ENCODE measurements at places on chromosomes 4 and X. TPM values are rescaled to one million over a fixed set of nuclear protein-coding genes. Genes with fewer than 3 reads are reported as not detected.
A peak's percentile ranks its signal among the peaks of the same experiment; 100 is the strongest.

GRCh38 chr4:147560625-147561024 is 56.6 kb upstream of the TMEM184C start:
- no peak overlapping the region for H3K27ac ChIP-seq
- H3K27me3 ChIP-seq = no peaks in the 10 kb centered on the region
- no peaks in the 10 kb centered on the region for H3K36me3 ChIP-seq
- H3K4me1 ChIP-seq = no peaks in the 10 kb centered on the region
- DNase-seq = no peak

DNA sequence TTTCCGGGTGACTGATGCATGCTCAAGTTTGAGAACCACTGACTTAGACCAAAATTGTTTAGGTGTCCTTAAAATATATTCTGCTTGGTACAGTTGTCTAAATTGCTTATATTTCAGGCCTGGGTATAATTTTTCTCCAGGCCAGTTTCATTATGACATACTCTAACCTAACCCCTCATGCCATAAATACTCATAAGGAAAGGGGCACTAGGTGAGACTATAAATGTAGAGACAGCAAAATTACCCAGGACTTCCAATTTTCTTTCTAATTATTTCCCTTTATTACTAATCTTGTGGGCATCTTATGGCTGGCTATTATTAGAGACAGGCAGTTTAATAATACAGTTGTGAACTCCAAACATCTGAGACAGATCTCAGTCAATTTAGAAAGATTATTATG is 150.2 kb downstream of the RRAGB start:
- no peaks in the 10 kb centered on the region for H3K36me3 ChIP-seq
- H3K4me3 ChIP-seq = no peak overlapping the region
- no peak overlapping the region for H3K27ac ChIP-seq
- H3K4me1 ChIP-seq = no peaks in the 10 kb centered on the region

DNA sequence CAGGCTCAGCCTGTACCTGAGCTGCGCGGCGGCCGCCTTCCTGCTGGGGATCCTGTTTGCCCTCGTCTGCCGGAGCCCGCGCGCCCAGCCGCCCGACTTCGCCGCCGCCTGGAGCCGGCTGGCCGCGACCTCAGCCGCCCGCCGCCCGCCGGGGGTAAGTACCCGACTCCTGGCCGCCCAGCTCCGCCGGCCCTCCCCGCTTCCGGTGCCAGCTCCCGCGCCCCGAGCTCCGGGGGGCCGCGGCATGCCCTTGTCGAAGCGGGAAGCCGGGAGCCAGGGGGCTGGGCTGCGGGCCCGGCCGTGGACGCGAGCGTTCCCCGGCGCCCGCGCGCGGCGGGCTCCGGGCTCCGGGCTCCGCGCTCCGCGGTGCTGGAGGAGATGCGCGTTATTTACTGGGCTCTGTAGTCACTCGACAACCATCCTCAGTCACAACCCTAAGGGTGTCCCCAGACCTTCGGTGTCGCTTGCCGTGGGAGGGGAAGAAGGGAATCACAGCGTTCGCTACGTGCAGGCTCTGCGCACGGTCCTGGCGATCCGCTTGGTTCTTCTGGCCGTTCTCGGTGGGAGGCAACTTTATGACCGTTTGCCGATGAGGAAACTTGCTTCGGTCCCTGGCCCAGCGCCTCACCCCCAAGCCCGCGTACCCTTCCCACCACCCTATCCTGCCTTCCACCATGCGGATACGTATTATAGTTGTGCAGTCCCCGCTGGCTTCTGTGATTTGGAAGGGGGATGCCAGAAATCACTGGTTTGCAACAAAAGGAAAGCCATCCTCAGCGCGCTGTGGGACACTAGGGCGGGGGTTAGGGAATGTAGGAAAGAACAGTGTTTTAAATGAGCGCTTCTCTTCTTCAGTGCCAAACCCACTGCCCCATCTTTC is 944 bp downstream of the SNX25 start:
- DNase-seq = peak; percentile 53
- no peaks in the 10 kb centered on the region for H3K27me3 ChIP-seq
- no peaks in the 10 kb centered on the region for H3K36me3 ChIP-seq
- peak overlapping the region; percentile 54 for H3K4me3 ChIP-seq

DNA sequence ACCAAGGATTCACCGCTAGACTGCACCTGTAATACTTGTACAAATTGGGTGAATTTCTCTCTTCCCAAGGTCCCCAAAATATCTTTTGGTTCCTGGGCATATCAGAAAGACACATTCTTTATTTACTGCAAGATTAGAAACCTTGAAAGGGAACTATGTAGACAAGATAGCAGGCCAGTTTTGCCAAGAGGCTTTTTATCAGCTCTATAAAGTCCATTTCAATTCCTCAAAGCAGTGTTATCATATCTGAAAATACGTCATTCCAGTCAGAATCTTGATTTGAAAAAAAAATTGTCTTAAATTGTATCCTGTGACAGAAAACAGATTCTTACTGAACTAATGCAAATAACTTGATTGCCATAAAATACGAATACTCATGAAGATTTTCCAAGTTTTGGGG is 37.0 kb upstream of the NSG1 start:
- H3K4me3 ChIP-seq = no peak overlapping the region
- DNase-seq = no peak
- H3K4me1 ChIP-seq = no peaks in the 10 kb centered on the region
- no peaks in the 10 kb centered on the region for H3K27me3 ChIP-seq

DNA sequence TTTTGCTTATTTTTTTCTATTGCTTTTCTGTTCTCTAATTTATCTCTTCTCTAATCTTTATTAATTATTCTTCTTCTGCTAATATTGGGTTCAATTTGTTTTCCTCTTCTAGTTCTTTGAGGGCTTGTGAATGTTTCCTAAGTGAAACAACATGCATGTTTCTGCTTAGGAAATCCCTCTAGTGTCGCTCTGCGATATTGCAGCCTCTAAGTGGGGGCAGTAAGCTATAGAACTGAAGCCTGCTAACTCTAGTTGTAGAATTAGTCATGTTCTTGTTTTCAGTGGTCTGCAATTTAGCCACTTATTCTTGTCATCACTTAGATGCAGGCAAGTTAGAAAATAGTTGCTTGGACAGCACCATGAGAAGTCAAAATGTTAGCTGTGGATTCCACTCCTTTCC is 222.6 kb downstream of the SPIN4 start:
- no peak overlapping the region for H3K27ac ChIP-seq
- H3K4me1 ChIP-seq = no peaks in the 10 kb centered on the region
- no peak overlapping the region for H3K4me3 ChIP-seq
- no peak for DNase-seq
- H3K36me3 ChIP-seq = no peaks in the 10 kb centered on the region

GRCh38 chr4:153519687-153520086 is 53.5 kb downstream of the TMEM131L start:
- H3K36me3 ChIP-seq = no peaks in the 10 kb centered on the region
- H3K27ac ChIP-seq = no peak overlapping the region
- H3K4me1 ChIP-seq = peaks cover 18% of the 10 kb centered on the region
- no peak overlapping the region for H3K4me3 ChIP-seq
- DNase-seq = no peak
- no peaks in the 10 kb centered on the region for H3K27me3 ChIP-seq

- H3K36me3 ChIP-seq = no peaks in the 10 kb centered on the region
- DNase-seq = no peak
- H3K27me3 ChIP-seq = no peaks in the 10 kb centered on the region
- no peak overlapping the region for H3K4me3 ChIP-seq
- no peak overlapping the region for H3K27ac ChIP-seq
These were observed 240.3 kb downstream of the ANK2 start for GRCh38 chr4:113289766-113290165.

DNA sequence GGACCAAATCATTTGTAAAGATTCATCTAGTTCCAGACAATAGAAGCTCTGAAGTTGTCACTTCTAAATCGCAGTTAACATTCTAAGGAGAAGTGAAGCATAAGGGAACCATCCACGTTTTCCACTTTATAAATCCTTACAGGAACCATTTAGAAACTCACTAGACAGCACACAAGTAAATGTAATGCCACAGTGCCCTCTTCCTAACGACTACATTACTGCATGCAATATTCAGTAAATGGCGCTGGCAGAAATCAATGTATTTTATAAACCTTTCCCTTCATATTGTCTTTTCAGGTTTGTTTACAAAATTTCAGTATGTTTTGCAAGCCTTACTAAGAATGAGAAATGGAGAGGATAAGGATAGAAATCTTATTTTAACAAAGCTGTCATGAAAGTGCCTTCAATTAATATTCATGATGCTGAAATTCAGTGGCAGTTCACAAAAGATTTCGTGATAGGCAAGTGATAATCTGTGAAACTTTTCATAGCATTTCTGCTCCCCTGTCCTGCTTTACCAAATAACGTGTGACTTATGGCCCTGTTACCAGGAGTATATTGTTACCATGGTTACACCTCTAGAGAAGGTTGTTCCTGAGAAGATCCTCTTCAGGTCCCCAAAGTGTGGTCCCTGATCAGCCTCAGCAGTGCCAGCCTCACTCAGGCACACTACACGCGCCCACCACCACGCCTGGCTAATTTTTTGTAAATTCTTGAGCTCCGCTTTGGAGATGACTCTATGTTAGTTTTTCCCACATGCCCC is 54.2 kb downstream of the TMA16 start:
- H3K4me1 ChIP-seq = no peaks in the 10 kb centered on the region
- H3K36me3 ChIP-seq = no peaks in the 10 kb centered on the region

GRCh38 chrX:55451626-55451989 is 319 bp upstream of the MAGEH1 start:
- no peaks in the 10 kb centered on the region for H3K4me1 ChIP-seq
- H3K36me3 ChIP-seq = no peaks in the 10 kb centered on the region
- DNase-seq = no peak
- no peaks in the 10 kb centered on the region for H3K27me3 ChIP-seq

DNA sequence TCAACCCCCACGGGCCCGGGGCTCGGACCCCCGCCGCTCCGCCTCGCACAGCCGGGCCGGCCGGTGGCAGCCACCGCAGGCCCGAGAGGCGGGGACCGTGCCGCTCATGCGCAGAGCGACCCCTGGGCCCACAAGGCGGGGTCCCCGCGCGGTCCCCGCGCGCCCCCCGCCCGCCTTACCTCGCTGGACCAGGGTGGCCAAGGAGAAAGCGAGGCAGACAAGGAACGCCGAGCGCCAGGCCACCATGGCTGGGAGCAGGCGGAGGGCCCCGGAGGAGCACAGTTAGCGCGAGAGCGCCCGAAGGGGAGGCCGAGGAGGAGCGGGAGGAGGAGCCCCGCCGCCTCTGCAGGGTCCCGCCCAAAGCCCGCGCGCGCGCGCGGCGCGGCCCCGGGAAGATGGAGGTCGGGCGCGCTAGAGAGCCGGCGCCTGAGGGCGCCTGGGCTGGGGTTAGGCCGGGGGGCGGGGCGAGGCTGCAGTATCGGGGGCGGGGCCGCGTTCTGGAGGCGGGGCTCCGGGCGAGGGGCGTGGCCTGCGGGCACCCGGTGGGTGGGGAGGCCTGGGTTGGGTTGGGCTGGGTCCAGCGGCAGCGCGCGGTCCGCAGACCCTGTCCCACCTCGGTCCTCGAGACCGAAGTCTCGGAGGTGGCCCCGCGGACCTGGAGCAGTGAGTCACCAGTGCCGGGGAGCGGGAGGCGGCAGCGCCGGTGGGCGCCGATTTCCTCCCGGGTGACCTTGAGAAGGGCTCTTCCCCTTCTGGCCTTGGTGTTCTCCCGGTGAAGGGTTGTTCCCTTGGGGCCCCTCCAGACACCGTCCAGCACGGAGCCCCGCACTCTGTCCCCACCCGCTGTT is at the start of gene CD99L2:
Gene CD99L2, minus strand, starts transcription at position 326 of the 848 bp plus-strand sequence. Its CDS starts 80 bp downstream, at position 246.
- H3K36me3 ChIP-seq = no peaks in the 10 kb centered on the region
- H3K4me3 ChIP-seq = peak within 1 kb of the TSS; percentile 42
- peak; percentile 90 for DNase-seq
- H3K27me3 ChIP-seq = no peaks in the 10 kb centered on the region

- H3K36me3 ChIP-seq = no peaks in the 10 kb centered on the region
- H3K27me3 ChIP-seq = no peaks in the 10 kb centered on the region
- H3K27ac ChIP-seq = no peak overlapping the region
- no peak overlapping the region for H3K4me3 ChIP-seq
- no peak for DNase-seq
These were observed 29.0 kb downstream of the ENPP6 start for GRCh38 chr4:184188443-184189400.

DNA sequence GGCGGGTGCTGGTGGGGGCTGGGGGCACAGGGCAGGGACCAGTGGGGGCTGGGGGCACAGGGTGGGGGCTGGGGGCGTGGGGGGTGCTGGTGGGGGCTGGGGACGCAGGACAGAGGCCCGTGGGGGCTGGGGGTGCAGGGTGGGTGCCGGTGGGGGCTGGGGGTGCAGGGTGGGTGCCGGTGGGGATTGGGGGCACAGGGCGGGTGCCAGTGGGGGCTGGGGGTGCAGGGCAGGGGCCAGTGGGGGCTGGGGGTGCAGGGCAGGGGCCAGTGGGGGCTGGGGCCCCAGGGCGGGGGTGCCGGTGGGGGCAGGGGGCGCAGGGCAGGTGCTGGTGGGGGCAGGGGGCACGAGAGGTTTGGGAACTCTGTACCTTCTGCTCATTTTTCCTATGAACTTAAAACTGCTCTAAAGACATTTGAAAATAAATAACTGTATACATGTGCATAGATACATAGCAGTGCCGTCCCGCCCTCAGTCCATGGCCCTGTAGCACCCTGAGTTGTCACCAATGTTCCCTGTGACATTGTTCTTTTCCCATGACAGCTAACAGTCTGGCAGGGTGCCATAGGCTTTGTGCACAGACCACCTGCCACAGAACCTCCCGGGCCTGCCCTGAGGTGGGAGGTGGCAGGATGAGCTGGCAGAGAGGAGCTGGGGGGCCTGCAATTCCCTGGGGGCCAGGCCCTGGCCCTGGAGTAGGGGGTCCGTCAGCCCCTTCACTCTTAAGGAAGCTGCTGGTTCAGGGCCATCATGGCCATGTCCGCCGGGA is 35.6 kb upstream of the ADRA2C start:
- no peak overlapping the region for H3K4me3 ChIP-seq
- no peaks in the 10 kb centered on the region for H3K36me3 ChIP-seq
- H3K4me1 ChIP-seq = no peaks in the 10 kb centered on the region
- no peak for DNase-seq
- H3K27me3 ChIP-seq = no peaks in the 10 kb centered on the region
- H3K27ac ChIP-seq = no peak overlapping the region

GRCh38 chrX:81168391-81168790 is 33.3 kb downstream of the HMGN5 start:
- no peaks in the 10 kb centered on the region for H3K27me3 ChIP-seq
- DNase-seq = no peak
- no peak overlapping the region for H3K27ac ChIP-seq
- H3K36me3 ChIP-seq = no peaks in the 10 kb centered on the region

- H3K27me3 ChIP-seq = no peaks in the 10 kb centered on the region
- H3K27ac ChIP-seq = no peak overlapping the region
- no peaks in the 10 kb centered on the region for H3K36me3 ChIP-seq
- no peaks in the 10 kb centered on the region for H3K4me1 ChIP-seq
- DNase-seq = no peak
These were observed 53.6 kb downstream of the FHIP1A start for GRCh38 chr4:151462554-151462953.

DNA sequence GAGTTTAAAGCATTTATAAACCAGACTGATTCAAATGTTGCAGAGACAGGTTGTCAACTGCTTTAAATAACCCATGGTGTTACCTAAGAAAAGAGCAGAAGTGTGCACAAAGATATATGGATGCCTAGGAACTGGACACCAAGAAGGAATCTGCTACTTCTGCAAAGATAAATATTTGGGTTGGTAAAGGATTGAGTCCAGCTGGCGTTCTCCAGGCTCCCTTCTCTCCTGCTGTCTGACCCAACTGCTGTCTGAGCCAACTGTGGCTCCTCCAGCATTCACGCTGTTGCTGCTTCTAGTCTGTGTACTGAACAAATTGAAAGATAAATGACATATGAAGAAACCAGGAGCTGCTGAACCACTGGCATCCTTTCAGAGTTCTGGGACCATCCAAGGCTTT is 1167.8 kb upstream of the PRKX start:
- no peaks in the 10 kb centered on the region for H3K4me1 ChIP-seq
- no peak for DNase-seq
- no peaks in the 10 kb centered on the region for H3K27me3 ChIP-seq
- no peak overlapping the region for H3K27ac ChIP-seq
- H3K4me3 ChIP-seq = no peak overlapping the region
- no peaks in the 10 kb centered on the region for H3K36me3 ChIP-seq

Gene GASK1B
- 60.8 TPM for total RNA-seq
